ENCODE measurements at places on chromosomes 5 and 9.
A peak's percentile ranks its signal among the peaks of the same experiment; 100 is the strongest.

DNA sequence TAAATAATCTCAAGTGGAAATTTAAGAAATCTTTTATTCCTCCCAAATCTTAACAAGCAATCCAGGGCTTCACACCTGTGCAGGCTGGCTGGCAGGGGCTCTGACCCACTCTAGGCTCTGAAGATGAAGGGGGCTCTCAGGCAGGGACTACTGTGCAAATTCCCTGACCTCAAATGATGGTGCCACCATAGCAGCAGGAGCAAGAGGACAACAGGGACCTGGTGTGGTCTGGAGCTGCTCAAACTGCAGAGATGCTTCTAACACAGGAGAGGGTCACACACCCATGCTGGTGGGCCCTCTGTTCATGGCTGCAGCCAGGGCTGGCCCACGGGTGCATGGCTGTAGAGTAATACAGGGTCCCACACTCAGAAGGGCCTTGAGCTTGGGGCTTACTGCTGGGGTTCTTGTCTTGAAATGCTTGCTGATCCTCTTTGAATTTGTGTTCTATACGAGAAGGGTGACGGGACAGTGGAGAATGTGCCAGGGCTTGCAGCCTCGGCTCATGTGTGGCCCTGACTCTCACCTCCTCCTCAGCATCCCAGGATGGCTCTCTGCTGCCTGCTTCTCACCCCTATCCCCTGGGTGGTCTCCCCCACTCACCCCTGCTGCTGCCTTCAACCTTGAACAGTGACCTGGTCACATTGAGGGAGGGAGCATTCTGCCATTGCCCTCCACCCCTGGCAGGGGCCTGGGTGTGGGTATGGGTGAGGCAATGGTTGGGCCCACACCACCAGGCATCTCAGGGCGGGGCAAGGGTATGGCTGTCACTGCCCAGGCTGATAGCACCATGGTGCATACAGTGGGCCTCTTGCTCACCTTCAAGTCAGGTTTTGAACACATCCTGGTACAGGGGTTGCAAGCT lies 191.7 kb downstream of the FSTL4 start:
- DNase-seq = no peak

DNA sequence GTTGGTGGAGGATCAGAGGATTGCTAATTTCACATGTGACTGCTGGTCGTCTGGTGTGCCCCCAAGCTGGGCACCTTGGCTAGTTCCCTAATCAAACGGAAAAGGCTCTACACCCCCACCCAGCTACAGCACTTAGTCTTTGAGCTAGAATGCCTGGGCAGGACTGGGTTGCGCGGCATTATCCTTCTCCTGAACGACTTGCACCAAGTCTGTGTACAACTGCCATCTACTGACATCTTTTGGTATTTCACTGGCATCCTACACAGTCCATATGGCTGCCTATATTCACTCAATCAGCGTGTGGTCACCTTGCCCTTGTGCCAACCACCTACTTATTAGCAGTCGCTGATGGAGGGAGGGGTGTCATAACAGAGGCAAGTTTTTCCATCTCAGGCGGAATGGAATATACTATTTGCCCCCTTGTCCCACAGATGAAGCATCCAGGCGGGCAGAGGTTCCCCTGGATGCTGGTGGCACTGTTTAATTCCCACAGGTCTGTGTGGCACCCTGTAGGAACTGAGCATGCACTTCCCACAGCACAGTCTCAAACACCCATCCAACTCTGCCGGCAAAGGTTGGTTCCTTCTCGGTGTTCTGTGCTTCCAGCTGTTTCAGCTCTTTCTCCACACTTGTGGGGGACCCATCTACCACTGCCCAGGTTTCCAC lies 150.1 kb downstream of the OSTF1 start:
- peak; percentile 39 for DNase-seq

DNA sequence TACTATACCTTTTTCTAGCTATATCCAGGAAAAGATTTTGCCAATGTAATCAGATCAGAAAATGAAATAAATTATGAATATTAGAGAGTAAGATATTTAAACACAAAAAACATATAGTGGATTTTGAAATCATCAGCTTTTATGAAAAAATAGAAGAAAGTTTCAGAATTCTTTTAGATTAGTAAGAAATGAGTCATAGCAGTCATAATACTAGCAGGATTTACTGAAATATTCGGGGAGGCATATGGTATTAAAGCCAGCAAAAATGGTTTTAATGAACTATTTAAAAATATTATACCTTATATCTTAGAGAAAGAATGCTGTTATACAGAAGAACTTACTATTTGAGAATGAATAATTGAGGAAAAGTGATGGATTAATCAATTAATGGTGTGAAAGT lies 303.6 kb upstream of the NUDT12 start:
- DNase-seq = no peak

GRCh38 chr9:4009006-4009511 lies 290.8 kb downstream of the GLIS3 start:
- no peak for DNase-seq
